ENCODE measurements at places on chromosomes 5 and 9. TPM values are rescaled to one million over a fixed set of nuclear protein-coding genes. Genes with fewer than 3 reads are reported as not detected.

Gene OLFM1
- total RNA-seq = 4.8 TPM

Gene DBH
- total RNA-seq = not detected

Gene MYORG
- 30.0 TPM for total RNA-seq

Gene SLC6A19
- total RNA-seq = 5.2 TPM

- no peaks in the 10 kb centered on the region for H3K27me3 ChIP-seq
- no peak overlapping the region for H3K4me3 ChIP-seq
- no peaks in the 10 kb centered on the region for H3K36me3 ChIP-seq
- no peak for DNase-seq
- peaks cover 7% of the 10 kb centered on the region for H3K4me1 ChIP-seq
- no peak overlapping the region for H3K27ac ChIP-seq
These were observed 51.0 kb upstream of the DPYSL3 start for GRCh38 chr5:147560718-147561331.

- H3K27ac ChIP-seq = peak overlapping the region; percentile 94
- peak overlapping the region; percentile 66 for H3K4me3 ChIP-seq
- H3K27me3 ChIP-seq = no peaks in the 10 kb centered on the region
These were observed 632 bp downstream of the UBAP1 start for GRCh38 chr9:34179213-34180136.

DNA sequence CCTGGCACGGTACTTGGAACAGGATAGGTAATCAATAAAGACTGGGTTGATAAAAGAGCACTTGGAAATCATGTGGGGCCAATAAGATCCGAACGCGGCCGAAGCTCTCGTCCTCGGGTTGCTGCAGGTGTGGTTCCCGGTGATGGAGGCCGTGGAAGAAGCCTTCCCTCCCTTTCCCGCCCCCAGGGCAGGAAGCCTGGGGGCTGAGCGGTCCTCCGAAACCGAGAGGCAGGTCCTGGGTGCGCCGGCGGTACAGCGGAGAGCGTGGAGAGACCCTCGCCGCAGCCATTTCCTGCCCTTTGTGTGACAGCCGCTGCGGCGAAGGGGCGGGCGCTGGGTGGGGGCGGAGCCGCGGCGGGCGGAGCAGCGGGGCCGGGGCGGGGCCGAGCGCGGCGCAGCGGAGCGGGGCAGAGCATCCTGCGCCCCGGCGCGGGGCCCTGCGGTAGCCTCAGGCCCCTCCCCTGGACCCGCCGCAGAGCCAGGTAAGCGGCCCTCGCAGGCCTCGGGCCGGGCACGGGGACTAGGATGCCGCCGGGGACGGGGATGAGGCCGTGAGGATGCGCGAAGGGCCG, at the start of gene CYFIP2:
CYFIP2 (plus strand) TSS at position 410 of the 572 bp plus-strand sequence. CDS start 19,239 bp downstream, outside the sequence.
- H3K4me3 ChIP-seq = peak within 1 kb of the TSS; percentile 94
- no peaks in the 10 kb centered on the region for H3K36me3 ChIP-seq
- H3K27me3 ChIP-seq = no peaks in the 10 kb centered on the region
- DNase-seq = peak; percentile 87

GRCh38 chr5:134451936-134452505, 40.3 kb upstream of the CDKN2AIPNL start:
- H3K4me1 ChIP-seq = peaks cover 27% of the 10 kb centered on the region
- H3K27ac ChIP-seq = peak overlapping the region; percentile 70
- H3K27me3 ChIP-seq = no peaks in the 10 kb centered on the region
- no peaks in the 10 kb centered on the region for H3K36me3 ChIP-seq
- DNase-seq = peak; percentile 79

GRCh38 chr5:41793141-41793770, 77.0 kb downstream of the OXCT1 start:
- H3K27me3 ChIP-seq = no peaks in the 10 kb centered on the region
- DNase-seq = peak; percentile 49

DNA sequence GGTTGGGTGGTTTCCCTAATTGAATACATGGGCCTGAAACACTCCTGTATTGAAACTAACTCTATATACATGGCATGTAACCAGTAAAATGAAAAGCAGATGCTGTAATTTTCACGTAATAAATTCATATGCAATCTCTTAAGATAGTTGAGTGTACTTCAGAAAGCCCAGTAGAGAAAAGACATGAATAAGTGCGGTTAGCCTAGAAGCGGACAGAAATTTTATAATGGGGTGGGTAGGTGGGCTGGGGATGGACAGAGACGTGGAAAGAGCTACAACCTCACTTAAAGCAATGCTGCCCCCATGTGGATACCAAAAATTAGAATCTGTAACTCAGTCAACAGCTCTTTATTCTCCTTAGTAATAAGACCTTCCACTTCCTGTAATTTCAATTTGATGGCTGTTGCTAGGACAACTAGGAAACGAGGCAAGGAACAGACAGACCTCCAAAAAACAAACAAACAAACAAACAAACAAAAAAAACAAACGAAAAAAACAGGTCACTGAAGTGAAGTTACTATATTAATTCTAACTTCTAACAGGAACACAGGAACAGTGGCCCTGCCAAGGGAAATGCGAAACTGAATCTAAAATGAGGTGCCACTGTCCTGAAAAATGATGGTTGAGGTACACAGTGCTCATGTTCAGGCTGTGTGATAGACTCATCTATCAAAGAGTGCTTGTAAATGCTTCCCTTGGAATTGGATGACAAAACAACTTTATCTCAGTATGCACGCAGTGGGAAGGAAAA, 103.4 kb upstream of the GNA14 start:
- H3K27ac ChIP-seq = peak overlapping the region; percentile 60
- no peak overlapping the region for H3K4me3 ChIP-seq
- no peaks in the 10 kb centered on the region for H3K27me3 ChIP-seq
- no peaks in the 10 kb centered on the region for H3K36me3 ChIP-seq
- peak; percentile 79 for DNase-seq

DNA sequence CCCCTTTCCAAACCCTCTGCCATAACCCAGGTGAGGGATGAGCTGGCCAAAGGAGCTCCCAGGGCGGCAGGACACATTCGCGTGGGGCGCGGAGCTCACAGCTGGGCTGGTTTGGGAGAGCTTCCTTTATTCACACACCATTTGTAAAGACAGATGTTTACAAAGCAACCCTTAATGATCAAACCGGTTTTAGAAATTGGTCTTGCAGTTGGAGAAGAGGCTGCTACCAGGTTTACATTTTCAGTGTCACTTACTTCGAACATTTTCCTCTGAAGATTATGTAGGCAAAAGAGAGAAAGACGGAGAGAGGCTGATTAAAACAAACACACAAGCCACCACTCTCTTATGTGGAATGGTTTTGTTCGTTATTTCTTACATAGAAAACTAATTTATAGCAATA, 648.7 kb downstream of the IRX1 start:
- H3K27ac ChIP-seq = no peak overlapping the region
- no peaks in the 10 kb centered on the region for H3K36me3 ChIP-seq
- no peaks in the 10 kb centered on the region for H3K27me3 ChIP-seq
- DNase-seq = no peak
- no peaks in the 10 kb centered on the region for H3K4me1 ChIP-seq

DNA sequence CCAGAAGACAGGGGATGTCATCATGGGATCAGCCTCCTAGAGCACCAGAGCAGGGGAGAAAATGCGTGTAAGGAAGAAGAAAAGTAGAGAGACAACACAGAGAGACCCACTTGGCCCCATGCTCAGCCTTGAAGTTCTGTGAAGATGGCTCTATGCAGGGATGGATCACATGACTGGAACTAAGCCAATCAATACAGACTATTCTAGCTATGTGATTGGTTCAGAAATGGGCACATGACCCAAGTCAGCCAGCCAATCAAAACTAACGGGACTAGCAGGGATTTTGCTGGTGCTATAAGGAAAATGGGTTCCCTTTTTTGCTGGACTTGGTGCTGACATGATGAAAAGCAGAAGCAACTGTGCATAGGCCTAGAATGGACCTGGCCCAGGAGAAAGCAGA, 173.0 kb upstream of the TBC1D2 start:
- H3K4me3 ChIP-seq = no peak overlapping the region
- no peak for DNase-seq
- no peaks in the 10 kb centered on the region for H3K4me1 ChIP-seq
- no peaks in the 10 kb centered on the region for H3K36me3 ChIP-seq
- H3K27ac ChIP-seq = no peak overlapping the region
- no peaks in the 10 kb centered on the region for H3K27me3 ChIP-seq

DNA sequence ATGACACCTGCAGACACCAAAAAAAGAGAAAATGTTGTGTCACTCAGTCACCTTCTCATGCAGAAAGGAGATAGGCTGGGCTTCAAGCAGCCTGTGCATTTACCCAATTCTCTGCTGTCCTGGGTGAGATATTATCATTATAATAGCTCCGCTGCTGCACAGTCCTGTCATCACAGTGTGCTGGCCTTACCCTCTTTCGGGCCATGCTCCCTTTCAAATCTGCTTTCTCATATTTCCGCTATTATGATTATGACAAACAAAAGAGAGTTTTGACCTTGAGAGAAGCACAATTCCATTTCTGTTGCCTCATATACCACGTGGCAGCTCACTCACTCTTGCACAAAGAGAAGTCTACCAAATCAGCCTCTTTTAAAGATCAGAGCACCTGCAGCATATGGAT, 1350.1 kb upstream of the ACO1 start:
- no peaks in the 10 kb centered on the region for H3K27me3 ChIP-seq
- H3K4me1 ChIP-seq = peaks cover 6% of the 10 kb centered on the region
- no peaks in the 10 kb centered on the region for H3K36me3 ChIP-seq
- DNase-seq = no peak
- no peak overlapping the region for H3K4me3 ChIP-seq

DNA sequence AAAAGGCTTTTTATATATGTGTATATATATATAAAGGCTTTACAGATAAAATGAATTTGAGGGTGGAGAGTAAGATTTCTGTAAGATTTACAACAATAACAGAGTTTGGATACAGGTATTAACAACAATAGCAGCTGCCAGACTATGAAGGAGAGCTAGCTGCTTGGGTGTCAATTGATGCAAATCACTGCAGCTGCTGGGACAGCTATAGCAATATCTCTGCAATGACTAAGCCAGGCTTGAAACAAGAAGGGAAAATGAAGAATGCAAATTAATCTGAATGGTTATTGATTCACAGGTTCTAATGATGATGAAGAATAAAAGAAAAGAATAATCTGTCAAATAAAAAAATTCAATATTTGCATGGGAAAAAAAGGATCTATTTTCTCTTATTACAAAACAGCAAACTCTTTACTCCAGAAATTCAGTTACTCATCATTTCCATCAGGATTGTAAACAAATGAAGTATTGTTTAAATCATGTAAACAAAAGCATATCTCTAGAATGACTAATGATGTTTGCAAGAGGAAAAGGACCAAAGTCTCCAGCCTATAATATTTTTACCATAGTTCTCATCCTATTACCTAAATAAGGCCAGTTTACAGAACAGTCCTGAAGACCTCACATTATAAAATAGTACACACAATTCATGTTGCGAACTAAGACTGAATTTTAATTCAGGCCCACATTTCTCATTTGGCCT, 219.0 kb downstream of the HTR1A start:
- no peak for DNase-seq
- no peaks in the 10 kb centered on the region for H3K36me3 ChIP-seq
- no peak overlapping the region for H3K4me3 ChIP-seq

- peak overlapping the region; percentile 34 for H3K4me3 ChIP-seq
- DNase-seq = peak; percentile 55
- peaks cover 17% of the 10 kb centered on the region for H3K4me1 ChIP-seq
- H3K27me3 ChIP-seq = no peaks in the 10 kb centered on the region
These were observed 760 bp upstream of the MAN1B1 start for GRCh38 chr9:137085920-137086530.

- no peak for DNase-seq
- H3K36me3 ChIP-seq = no peaks in the 10 kb centered on the region
- no peaks in the 10 kb centered on the region for H3K27me3 ChIP-seq
- no peak overlapping the region for H3K4me3 ChIP-seq
- H3K27ac ChIP-seq = no peak overlapping the region
These were observed 6.6 kb upstream of the AOPEP start for GRCh38 chr9:94719878-94720277.
